Stimulated activated CD4-positive, alpha-beta T cell treated with anti-CD3 and anti-CD28 coated beads, Interleukin-1b, Interleukin-23, amount 100 ng/mL, for 1 hour (primary cell): ENCODE measurements at places on chromosomes 7 and 10.

DNA sequence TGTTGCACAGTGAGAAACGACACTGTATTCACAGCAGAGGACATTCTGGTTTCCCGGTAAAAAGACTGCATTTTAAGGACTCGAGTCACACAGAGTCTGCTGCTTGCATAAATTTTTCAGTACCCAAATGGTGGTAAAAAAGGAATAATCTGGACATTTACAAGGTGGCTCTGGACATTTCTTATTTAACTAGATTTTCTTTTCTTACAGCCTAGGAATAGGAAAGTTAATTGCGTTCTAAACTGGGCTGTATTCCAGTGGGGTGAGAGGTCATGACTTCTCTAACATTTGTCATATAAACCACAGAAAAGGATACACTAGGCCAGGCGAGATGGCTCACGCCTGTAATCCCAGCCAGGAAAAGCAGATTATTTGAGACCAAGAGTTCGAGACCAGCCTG, 237.5 kb upstream of the KLF6 start:
- no peak for DNase-seq

GRCh38 chr7:117673839-117674238, 194.0 kb downstream of the CFTR start:
- no peak for DNase-seq

DNA sequence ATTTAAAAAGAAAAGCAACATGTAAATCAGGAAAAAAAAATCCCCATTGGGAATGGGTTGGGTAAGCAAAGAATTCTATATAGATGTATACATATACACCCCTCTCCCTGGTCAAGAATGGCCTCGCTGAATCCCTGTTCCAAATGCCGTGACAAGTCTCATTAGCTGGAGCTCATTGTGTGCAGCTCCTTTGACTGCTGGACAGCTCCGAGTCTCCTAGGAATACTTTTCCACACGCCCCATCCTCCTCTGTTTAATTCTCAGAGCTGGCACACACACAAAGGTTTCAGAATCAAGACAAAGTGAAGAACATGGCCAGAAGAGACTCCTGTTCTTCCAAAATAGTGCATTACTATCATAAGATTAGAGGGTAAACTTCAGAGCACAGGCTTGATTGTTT, 130.9 kb upstream of the MKLN1 start:
- DNase-seq, result no peak

- DNase-seq, result no peak
These were observed 1.3 kb downstream of the LOXL4 start for GRCh38 chr10:98266647-98267046.

GRCh38 chr10:7449063-7449695, 38.3 kb upstream of the SFMBT2 start:
- DNase-seq, result no peak

DNA sequence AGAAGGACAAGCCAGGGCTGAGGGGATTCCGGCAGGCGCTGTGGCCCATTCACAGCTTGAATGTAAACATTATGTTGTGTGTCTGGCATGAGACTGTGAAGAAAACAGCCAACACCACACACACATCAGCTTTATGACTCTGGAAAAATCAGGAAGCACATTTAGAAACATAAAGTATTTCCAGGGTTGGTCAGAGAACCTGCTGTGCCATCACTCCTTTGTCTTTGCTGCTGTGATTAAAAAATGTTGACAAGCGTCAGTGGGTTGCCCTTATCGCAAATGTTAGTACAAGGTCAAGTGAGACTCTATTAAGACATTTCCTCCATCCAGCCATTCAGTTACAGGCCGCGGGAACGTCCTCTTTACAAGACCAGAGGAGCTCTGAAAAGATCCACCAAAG, 95.4 kb downstream of the TAX1BP1 start:
- DNase-seq, result no peak

GRCh38 chr10:131902211-131902610, 1.4 kb downstream of the PPP2R2D start:
- no peak for DNase-seq

DNA sequence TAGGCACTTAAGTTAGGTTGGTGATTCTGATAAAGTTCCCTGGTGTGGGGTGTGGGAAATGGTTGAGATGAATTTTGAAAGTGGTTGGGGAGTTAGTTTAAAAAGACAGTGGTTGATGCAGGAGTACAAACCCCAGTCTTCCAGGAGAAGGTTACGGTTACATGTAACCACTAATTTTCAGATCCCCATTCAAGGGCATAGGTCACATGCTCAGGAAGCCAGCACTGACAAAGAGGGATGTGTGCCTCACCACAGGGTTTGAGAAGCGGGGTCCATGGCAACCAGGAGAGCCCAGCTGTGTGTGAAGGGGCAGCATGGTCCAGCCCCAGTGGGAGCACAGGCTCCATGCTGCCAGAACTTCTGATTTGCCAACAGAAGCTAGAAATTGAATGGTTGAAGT, 144.2 kb downstream of the MDFIC start:
- no peak for DNase-seq
